ENCODE measurements at places on chromosomes 2 and 18.

DNA sequence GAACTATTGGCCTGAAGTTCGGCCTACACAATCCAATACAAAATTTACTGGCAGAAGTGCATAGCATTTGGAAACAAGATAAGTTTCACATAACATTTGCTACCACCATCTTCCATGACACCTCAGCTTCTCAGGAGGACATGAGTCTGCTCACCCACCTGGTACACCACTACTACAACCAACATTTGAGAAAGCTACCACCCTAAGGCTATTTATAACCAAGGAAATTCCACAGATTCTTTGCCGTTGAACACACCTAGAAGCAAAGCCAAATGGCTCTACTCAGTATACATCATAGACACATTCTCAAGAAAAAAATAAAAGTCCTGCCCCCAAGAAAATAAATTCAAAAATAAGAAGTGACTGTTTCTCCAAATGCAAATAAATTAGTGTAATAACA is 145.3 kb downstream of the SPAG16 start:
- DNase-seq = no peak

GRCh38 chr18:23569299-23570063 is 16.8 kb downstream of the NPC1 start:
- no peak for DNase-seq

- no peak for DNase-seq
Measured at GRCh38 chr2:28653892-28654662, 97.6 kb upstream of the PPP1CB start.

- peak; percentile 24 for DNase-seq
Measured at GRCh38 chr18:10354241-10354811, 100.1 kb upstream of the APCDD1 start.

- no peak for DNase-seq
Measured at GRCh38 chr2:128776461-128777195, 458.0 kb upstream of the HS6ST1 start.

DNA sequence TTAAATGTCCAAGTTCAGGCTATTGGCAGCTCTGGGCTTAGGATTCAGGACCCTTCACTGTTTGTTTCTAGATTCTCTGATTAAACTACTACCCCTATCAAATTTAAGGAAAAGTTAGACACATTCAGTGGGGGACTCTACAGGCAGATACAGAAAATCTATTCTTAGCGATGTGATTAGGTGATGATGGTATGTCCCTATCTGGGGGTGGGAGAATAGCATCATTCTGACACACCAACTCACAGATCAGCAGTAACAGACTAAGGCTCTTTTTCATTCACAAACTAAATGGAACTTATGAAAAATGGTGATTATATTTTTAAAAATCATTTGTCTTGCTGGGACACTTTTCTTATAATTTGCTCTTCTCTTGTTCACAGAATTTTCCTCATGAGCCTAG is 232.9 kb upstream of the CDH2 start:
- no peak for DNase-seq

GRCh38 chr2:20444101-20444992 is 2.5 kb upstream of the RHOB start:
- DNase-seq = no peak

DNA sequence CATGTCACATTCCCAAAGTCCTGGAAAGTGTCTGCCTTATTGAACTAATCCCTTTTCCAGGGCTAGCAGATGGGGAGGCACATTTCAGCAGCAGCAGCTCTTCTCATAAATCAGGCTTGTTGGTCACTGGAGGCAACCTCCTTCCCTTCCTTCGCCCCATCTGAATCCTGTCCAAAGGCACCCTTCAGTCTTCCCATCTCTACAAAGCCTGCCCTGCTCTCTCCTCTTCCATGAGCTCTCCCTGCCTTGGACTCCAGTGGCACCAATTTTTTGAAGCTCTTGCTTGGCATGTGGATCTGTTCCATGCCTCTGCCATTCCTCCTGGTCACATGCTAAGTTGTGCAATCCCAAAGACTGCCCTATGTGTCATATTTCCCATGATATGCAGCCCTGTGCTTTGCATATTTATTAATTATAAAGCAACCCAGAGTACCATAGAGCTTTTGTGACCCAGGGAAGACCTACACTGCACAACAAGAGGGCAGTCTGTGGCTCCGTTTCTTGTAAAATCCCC is 70.3 kb downstream of the ANTXR1 start:
- no peak for DNase-seq

DNA sequence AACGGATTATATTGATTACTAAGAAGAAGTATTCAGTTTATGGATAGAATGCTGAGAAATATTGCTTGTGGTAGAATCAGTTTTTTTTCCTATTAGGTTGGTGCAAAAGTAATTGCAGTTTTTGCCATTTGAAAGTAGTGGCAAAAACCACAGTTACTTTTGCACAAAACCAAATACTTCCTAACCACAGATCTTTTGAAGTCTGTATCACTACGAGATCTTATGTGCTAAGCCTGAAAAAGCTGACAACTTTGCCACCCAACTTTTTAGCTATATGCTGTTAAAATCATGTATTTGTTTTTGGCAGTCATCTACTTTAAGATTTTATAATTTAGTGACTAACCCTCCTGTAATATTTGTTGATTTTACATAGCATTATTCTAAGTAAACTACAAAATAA is 24.6 kb downstream of the DNAJC10 start:
- no peak for DNase-seq

DNA sequence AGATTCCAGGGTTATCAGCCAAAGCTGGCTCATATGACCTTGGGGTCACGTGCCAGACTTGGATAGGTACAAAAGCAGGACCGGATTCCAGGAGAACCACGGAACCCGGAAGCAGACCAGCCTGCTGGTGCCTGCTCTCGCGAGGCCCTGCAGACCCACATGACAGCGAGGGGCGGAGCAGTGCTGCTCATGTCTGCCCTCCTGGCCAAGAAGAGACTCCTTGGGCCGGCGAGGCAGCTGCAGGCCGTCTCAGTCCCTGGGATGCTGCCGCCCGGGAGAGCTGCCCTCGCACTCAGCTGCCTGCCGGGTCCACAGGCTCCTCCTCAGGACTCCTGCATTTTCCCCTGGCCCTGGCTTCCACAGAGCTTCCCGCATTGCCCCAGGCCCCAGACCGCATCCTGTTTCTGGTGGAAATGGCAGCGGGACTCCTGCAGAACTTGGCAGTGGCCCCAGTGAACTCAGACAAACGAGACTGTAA is 739.5 kb downstream of the SOCS6 start:
- peak; percentile 9 for DNase-seq

GRCh38 chr18:24930971-24931370 is 421.0 kb downstream of the ZNF521 start:
- no peak for DNase-seq

DNA sequence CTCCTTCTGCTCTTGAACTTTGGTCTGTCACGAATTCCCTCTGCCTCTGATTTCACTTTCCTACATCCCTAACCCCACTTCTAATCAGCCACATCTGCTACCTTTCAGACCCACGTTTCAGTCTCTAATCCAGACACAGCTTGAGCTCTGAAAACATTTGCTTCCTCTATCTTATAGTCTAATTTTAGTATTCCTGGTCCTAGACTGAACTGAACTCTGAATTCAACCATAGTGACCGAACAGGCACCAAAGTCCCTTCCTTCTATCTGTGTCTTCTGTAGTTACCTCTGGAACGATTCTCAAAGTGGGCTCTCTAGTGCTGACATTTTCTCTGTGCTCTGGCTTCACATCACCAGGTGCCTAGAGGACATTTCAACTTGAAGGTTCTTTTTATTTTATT is 156.2 kb downstream of the PDE11A start:
- DNase-seq = no peak

GRCh38 chr2:173678186-173678585 is 287.0 kb downstream of the SP3 start:
- no peak for DNase-seq

DNA sequence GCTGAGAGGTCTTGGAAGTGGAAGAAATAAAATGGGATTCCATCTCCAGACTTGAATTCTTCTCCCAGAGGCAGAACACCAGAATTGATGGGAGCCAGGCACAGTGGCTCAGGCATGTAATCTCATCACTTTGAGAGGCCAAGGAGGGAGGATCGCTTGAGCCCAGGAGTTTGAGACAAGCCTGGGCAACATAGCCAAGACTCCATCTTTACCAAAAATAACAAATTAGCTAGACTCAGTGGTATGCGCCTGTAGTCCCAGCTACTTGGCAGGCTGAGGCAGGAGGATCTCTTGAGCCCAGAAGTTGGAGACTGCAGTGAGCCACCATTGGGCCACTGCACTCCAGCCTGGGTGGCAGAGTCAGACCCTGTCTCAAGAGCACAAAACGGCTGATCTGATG is 144.3 kb downstream of the C1D start:
- DNase-seq = no peak

DNA sequence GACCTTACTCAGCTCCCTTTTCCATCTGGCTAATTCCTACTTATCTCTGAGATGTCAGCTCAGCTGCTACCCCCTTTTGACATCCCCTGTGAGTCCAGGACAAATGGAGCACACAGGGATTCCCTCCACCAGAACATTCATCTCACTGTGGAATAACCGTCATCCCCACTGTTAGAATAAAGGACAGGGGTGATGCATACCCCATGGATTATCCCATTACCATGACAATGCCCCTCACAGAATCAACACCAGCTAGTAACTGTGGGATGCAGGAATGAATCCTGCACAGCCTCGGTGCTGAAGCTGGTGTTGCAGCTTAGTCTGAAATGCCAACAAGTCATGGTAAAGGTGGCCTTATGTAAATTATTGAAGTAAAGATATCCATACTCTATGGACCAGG is 624.8 kb upstream of the RAB6C start:
- no peak for DNase-seq

DNA sequence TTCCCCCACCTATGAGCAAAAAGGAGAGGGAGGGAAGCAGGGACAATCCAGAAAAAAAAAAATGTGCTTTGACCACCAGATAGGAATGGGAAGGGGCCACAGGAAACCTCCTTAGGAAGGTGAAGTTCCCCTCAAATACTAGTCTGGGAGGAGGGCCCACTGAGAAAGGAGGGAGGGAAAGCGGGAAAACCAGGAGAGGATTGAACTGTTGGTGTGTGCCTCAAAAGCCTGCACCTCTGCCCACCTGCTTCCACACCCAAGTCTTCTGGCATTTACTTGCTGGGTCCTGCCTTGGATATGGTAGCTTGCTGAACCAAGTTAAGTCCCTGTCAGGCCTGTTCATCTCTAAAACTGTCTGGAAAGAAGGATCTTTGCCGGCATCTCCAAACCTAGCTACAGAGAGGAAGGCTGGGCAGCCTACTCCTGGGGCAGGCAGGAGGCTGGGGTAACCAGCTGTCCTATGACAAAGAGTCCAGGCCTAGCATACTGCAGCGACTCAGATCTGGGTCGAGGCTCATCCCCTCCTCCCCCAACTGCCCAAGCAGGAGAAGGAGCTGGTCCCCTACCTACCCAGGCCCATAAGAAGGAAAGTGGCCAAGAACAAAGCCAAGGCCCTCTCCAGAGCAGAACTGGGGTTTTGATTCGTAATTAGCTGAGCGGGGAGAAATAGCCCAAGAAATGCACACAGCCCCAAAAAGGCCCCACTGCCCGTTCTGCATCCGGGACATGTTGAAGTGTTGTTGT is 3.0 kb downstream of the EN1 start:
- no peak for DNase-seq

GRCh38 chr18:76801567-76802505 is 20.5 kb upstream of the ZNF236 start:
- DNase-seq = peak; percentile 67

GRCh38 chr18:48979944-48980890 is 29.5 kb upstream of the SMAD7 start:
- DNase-seq = no peak

DNA sequence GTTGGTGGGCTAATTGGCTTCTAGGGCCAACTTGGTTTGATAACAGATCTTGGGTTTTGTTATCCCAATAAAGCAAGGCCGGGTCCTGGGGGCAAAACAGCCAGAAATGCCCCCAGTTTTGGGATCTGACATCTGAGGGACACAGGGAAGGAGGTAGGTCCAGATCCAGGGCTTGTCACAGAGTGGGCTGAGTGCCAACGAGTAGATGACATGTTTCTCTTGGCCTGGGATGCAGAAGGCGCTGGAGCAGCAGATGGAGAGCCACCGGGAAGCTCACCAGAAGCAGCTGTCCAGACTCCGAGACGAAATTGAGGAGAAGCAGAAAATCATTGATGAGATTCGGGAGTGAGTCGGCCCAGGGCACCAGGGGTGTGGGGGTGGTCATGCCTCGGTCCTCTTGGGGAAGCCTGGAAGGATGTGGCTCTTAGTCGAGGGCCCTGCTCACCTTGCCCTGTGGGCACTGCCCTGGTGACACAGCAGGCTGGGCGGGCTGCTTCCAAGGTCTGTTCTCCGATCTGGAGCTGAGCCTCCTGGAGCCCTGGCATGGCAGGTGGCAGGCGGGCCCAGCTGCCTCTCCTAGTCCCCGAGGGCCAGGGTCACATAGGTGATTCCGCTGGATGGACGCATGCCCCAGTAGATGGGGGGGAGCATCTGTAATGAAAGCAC is 40.2 kb upstream of the LYPD6B start:
- peak; percentile 89 for DNase-seq

DNA sequence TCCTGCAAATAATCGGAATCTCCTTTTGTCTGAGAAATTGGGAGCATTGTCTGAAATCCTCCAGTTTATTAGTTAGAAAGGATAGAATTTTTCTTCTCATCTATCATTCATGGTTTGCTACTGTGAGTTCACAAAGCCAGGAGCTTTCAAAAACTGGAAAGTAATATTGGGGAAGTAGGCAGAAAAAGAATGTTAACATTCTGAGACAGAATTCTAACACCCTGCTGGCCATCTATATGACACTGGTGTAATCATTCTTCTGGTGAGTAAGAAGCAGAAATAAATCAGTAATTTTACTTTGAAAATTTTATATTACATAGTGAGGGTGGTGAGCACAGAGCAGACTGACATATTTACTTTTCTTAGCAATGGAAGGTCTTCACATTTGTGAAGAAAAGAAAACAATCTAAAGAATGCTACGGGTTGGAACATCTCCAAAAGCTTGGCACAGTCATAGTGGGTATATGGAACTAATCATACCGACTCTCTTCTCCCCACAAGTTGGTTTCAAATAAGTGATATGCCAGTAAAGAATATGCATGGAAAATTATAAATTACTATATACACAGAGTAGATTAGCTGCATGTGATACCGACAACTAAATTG is 344.9 kb downstream of the LPIN1 start:
- no peak for DNase-seq

GRCh38 chr2:148660999-148661398 is 16.4 kb downstream of the EPC2 start:
- no peak for DNase-seq

- DNase-seq = no peak
Measured at GRCh38 chr2:139613264-139613663, 833.1 kb upstream of the NXPH2 start.

DNA sequence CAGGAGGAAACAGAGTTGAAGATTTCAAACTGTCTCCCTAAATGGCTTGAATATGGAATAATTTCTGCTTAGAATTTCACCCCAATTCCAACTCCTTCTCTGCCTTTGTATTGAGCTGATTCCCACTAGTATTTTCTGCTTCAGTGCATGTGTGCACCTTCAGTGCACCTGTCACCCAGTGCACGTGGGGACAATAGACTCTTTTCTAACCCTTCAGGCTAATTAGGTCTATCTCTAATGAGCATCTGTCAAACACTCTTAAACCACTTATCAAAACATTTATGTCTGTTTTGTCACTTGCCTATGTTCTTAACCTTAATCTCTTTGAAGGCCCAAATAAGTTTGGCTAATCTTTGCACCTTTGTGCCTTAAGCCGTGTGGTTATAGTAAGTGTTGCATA is 232.0 kb upstream of the NETO1 start:
- DNase-seq = no peak

GRCh38 chr18:3333056-3333720 is 71.3 kb downstream of the MYL12B start:
- no peak for DNase-seq

All from cerebellum (tissue), 4 donors.